ENCODE measurements at places on chromosomes 4 and X.
A peak's percentile ranks its signal among the peaks of the same experiment; 100 is the strongest.

- no peak for DNase-seq
Observed at GRCh38 chr4:186132577-186133242, 28.2 kb downstream of the FAM149A start.

DNA sequence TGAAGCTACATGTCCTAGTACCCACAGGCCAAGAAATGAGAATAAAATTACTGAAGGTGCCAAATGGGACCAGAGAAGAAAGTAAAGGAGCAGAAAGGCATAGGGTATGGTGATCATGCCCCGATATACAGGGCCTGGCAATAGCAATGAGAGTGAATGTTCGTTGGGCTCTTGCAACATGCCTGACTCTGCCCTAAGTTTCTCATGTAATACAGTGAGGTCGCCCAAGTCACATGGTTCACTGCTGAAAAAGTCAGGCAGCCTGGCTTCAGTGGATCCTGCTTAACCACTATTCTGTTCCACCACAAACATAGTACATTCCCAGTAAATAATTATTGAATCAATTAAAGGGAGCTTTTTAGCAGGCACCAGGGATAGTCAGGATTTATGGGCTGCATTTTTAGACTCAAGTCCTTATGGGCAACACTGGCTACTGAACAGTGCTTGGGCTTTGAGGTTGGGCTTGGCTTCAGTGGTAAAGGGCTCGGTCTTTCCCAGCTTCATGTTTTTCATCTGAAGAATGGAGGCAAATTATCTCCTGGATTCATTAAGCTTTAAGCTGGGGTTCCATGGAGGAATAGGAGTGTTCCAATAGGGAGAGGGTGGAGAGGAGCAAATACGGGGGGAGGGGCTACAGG is 67.1 kb upstream of the ZNF518B start:
- DNase-seq, result no peak

DNA sequence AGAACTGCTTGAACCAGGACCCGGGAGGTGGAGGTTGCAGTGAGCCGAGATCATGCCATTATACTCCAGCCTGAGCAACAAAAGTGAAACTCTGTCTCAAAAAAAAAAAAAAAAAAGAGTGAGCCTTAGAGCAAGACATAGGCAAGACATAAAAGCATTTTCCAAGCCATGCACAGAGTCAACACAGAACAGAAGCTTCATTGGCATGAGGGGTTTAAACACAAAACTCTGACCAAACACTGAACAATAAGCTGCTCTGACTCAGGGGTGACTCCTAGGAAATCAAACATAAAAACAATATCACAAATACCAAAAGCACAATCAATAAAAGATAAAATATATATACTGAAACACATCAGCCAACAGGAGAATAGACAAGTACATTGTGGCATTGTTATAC is 136.8 kb downstream of the PLS3 start:
- DNase-seq, result no peak

- DNase-seq, result peak; percentile 92
Observed at GRCh38 chrX:120560842-120561633, at the start of gene CUL4B. TSS of gene CUL4B (minus strand) at chrX:120560962. CDS start at chrX:120560638, 324 bp downstream.

GRCh38 chr4:85732124-85732523 is 257.2 kb downstream of the ARHGAP24 start:
- DNase-seq, result no peak

DNA sequence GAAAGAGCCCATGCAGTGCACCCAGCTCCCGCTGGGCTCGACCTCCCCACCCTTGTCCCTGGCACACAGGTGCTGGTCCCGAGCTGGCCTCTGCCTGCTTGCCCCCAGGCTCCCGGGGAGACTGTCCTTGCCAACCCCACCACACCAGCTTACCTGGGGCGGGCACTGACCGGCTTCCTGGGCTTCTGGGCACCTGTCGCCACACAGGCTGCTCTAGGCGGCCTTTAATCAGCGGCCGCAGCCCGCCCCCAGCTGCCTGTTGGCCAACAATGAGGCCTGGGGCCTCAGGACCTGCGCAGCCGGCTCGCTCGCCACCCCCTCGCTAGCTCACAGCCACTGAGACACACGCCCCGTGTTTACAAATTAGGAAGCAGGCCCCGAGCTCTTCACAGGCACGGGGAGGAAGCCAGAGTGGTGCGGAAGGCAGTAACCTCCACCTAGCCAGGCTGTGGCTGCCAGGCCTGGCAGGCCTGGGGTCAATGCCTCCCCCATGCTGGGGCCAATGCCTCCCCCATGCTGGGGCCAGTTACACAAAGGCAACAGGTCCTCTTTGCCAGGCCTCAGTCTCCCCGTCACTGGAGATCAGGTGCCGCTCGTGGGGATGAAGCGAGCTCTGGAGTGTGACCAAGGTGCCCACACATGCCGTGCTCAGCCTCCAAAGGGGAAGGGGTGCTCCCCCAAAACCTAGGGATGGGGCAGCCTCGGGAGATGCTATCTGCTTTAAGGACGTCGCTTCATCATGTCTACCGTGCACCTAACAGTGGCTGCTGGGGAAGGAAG is at the start of gene TREX2:
TSS of gene TREX2 (minus strand) at position 201 of the 780 bp plus-strand sequence. CDS start 626 bp downstream, outside the sequence.
- DNase-seq, result no peak

- no peak for DNase-seq
Observed at GRCh38 chrX:70508296-70508911, 63.8 kb downstream of the DLG3 start.

- DNase-seq, result no peak
Observed at GRCh38 chr4:105990933-105991332, 95.7 kb downstream of the NPNT start.
